ENCODE measurements at places on chromosomes 13 and 19. TPM values are rescaled to one million over a fixed set of nuclear protein-coding genes. Genes with fewer than 3 reads are reported as not detected.

Gene SMIM44
- total RNA-seq, result not detected

Gene LSR
- total RNA-seq, result 2.6 TPM

Gene ZNF823
- total RNA-seq, result 7.1 TPM

DNA sequence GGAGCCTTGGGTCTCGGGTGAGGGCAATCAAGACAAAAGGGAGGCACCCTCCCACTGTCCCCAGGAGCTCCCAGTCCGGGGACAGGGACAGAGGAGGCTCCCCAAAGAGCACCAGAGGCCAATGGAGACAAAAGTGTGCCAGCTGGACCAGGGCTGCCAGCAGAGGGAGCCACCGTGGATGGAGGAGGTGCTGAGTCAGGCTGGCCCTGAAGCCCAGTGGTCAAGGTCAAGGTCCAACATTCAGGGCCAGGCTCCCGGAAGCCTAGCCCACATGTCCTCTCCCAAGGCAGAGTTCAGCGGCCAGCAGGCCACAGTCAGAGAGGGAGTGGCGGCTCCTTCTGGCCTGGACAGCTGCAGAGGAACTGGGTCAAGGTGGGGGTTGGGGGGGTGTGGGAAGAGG, 8.4 kb downstream of the COL5A3 start:
- DNase-seq, result peak; percentile 48

DNA sequence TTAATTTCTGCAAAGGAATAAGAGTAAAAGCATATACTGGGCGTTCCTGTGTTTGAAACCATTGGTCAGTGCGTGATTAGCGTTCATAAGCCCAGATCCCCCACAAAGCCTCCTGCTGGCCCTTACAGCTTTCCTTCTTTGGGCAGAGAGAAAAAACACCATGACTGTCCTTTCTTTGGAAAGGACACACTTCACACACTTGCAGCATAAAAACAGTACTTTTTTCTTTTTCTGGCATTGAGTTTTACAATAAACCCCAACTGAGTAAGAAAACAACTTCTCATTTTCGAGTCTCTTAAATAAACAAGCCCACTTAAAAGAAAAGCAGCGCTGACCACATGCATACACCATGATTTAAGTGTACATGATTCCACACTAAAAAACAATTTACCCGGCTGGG, 35.8 kb downstream of the SMAD9 start:
- DNase-seq, result no peak

- peak; percentile 6 for DNase-seq
These were observed 235.9 kb downstream of the NHLRC3 start for GRCh38 chr13:39273953-39274738.

Gene ZNF121
- total RNA-seq, result 30.4 TPM

DNA sequence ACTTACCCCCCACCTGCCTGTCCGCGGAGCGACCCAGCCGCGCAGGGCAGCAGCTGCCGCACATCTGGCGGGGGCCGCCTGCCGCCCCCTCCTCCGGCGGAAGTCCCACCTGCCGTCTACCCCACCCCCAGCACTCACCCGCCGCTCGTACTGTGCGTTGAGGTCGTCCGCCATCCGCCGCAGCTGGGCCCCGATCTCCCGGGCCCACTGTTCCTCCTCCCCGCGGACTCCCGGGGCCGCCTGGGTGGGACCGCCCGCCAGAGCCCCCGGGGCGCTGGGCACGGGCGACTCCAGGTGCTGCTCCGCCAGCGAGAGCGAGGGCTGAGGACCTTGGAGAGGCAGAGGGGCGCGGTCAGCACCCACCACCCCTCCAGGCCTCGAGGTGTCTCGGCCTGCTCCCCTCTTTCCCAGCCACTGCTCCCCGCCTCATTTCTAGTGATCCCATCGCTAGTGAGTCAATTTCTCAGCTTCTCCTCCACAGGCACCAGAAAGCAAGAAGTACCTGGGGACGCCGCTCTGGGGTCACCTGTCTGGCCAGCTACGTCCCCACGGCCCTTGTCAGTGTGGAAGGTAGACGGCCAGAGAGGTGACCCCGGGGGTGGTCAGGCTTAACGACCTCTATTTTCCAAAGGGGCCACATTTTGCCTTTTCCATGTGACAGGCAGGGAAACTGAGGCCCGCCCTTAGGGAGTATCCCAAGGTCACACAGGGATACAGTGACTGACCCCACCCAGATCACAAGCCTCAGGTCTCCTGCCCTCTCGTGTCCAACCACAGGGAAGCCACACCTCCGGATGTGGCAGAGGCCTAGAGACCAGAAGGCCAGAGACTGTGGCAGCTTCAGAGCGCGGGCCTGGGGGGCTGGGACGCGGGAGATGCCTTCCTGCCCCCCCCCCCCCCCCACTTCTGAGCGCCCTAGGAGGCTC, 4.3 kb downstream of the BBC3 start:
- DNase-seq, result peak; percentile 84

GRCh38 chr19:56547535-56547934, 8.8 kb downstream of the ZFP28 start:
- no peak for DNase-seq

DNA sequence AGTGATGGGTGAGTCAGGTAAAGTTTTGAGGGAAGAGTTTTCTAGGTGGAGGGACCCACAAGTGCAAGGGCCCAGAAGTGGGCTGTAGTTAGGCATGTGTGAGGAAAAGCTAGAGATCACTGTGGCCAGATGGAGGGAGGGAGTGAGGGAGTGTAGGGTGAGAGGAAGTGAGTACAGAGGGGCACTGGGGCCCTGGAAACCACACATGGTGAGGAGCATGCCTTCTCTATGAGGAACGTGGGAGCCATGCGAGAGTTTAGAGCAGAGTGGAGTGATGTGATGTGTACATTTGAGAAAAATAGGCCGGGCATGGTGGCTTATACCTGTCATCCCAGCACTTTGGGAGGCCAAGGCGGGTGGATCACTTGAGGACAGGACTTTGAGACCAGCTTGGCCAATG, 14.7 kb upstream of the SHKBP1 start:
- DNase-seq, result no peak

GRCh38 chr13:33249066-33249465, 36.5 kb downstream of the STARD13 start:
- DNase-seq, result peak; percentile 98

DNA sequence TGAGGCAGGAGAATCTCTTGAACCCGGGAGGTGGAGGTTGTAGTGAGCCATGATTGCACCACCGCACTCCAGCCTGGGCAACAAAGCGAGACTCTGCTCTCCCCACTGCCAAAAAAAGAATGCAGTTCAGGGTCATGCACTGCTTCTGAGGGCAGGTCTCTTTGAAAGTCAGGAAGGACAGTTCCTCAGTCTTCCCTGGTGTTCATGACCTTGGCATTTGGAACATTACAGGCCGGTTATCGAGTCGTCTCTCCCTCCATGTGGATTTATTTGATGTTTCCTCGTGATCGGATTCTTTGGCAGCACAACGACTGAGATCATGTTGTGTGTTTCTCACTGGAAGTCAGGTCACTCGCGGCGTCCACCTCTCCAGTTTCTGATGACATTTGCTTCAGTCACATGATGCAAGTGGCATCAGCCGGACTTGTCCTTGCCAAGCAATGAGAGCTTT, 17.2 kb downstream of the FGF21 start:
- no peak for DNase-seq

Gene PGLYRP2
- not detected for total RNA-seq

DNA sequence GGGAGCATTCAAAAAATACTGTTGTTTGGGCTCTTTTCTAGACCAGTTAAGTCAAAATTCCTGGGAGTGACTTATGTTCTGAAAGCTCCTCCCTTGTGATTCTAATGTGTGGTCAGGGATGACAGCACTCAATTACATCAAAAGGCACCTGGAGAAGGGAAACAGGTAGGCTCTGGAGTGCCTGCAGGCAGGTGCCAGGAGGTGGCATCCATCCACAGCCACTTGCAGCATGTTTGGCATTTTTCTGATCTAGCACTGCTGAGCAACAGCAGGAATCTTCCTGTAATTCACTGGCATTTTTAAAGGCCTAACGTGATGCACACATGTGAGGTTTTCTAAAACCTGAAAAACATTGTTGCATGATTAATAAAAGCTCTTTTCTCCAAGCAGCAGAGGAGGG, 94.6 kb downstream of the CCNA1 start:
- DNase-seq, result no peak

DNA sequence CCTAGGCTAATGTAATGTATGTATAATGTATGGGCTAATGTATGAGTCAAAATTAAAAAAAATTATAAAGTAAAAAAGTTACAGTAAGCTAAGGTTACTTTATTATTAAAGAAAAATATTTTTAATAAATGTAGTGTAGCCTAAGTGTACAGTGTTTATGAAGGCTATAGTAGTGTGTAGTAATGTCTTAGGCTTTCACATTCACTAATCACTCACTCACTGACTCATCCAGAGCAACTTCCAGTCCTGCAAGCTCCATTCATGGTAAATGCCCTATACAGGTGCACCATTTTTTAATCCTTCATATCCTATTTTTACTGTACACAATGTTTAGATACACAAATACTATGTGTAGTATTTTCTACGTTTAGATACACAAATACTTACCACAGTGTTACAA, 1.8 kb upstream of the TMEM272 start:
- DNase-seq, result no peak

- DNase-seq, result peak; percentile 48
These were observed 153.8 kb upstream of the SERP2 start for GRCh38 chr13:44219577-44220548.

Gene PLPP2
- total RNA-seq, result not detected

DNA sequence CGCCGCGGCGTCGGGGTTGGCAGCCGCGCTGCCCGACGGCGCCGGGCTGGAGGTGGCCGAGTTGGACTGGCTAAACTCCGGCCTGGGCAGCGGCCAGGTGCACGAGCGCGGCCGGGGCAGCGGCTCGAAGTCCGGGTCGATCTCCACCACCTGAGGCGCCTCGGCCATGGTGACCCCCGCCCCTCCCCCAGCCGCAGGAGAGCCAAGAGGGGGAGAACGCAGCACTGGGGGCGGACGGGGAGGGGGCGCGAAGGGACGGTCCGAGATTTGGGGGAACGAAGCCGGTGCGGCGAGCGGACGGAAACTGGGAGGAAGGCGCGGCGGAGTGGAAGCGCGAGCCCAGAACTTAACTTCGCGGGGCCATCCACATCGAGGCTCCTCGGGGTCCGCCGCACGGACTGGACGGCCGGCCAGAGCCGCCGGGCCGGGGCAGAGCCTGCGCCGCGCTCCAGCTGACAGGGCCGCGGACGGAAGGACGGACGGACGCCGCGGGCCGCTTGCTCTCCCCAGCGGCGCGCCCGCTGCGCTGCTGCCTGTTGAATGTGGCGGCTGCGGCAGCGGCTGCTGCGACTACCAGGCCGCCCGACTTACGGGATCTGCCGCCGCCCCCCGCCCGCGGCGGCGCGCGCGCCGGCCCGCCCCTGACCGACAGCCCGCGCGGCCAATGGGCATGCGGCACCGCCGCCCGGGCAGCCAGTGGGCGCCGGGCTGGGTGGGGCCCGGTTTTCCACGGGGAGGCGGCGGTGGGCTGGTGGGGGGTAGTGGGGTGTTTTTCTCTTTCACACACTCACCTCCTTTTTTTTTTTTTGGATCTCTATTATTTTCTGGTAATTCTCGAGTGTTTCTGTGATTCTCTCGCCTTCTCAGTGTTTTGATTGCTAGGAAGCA, at the start of gene FOXO1:
Gene FOXO1, minus strand, starts transcription at position 597 of the 888 bp plus-strand sequence. Its CDS starts 429 bp downstream, at position 168.
- DNase-seq, result peak; percentile 80

DNA sequence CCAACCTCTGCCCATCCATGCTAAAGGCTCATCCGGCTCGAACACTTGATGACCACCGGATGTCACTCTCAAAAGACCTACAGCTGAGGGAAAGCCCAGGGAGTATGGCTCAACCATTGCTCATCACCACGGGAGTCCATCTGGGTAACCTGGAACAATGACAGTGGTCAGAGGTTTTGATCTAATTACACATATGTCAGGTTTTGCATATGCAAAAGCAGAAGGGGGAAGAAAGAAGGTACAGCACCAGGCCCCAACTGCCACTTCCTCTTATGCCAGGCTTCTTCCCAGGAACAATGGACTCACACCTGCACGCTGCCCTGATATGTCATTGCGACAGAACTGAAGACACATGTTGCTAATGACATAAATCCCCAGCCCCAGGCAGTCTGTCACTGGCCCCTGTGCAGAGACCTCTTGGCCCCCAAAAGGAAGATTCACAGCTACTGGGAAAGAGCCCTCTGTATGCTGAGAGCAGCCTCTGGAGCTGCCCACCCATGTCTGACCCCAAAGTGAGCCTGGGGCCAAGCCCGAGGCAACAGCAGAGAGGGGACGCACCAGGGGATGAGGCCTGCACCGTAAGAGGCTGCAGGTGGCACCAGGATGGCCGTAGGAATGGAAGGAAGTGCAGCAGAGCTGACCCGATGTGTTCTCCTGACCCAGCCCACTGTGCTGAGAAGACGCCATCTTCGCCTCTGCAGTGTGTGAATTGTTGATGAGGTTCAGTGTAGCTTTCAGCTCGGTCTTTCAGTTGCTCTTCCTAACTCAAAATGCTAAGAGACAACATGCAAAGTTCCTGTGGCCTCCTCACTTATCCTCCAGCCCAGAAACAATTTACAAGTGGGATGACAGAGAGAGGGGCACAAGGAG, 26.3 kb downstream of the EPS15L1 start:
- peak; percentile 75 for DNase-seq

DNA sequence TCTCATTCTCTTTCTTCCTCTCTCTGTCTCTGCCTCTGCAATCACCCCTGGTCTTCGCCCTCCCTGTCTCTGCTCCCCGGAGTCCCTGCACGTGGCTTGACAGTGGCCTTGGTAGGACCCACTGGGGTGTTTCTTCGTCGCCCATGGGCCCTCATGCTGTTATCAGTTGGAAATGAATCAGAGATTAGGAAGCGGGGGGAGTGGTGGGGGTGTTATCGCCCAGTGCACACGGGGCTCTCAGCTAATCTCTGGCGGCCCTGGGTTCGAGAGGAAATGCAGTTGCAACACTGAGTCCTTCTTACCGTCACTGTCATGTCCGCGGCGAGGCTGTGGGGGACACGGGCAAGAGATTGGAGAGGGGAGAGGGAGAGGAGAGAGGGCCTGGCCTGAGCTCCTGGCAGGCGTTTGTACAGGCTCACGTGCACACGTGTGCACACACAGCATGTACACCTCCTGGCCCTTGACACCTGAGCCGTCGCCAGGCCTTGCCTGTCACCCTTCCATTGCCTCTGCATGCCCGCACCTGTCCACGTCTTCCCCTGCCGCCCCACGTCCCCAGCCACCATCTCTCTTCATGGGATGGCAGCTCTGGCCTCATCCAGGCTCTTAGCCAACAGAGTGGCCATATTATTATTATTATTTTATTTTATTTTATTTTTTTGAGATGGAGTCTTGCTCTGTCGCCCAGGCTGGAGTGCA, 37.8 kb upstream of the SLC7A10 start:
- DNase-seq, result no peak

GRCh38 chr13:32376642-32377415, 51.1 kb downstream of the N4BP2L1 start:
- DNase-seq, result no peak

- DNase-seq, result peak; percentile 88
These were observed 130.3 kb upstream of the SERP2 start for GRCh38 chr13:44243198-44243857.

Gene KASH5
- total RNA-seq, result not detected

Gene USE1
- total RNA-seq, result 15.3 TPM

Gene ALOX5AP
- total RNA-seq, result 1.2 TPM

Gene INTS6
- 38.7 TPM for total RNA-seq

- DNase-seq, result peak; percentile 69
These were observed 5.5 kb upstream of the SAE1 start for GRCh38 chr19:47124937-47125668.

Gene RGL3
- total RNA-seq, result 5.6 TPM

Gene EID2B
- 4.8 TPM for total RNA-seq

GRCh38 chr19:743168-743687, 7.7 kb upstream of the MISP start:
- DNase-seq, result no peak
